ENCODE measurements at places on chromosomes 3 and 15.
A peak's percentile ranks its signal among the peaks of the same experiment; 100 is the strongest.

GRCh38 chr15:52284164-52284563, 11.4 kb downstream of the MYO5C start:
- DNase-seq, result peak; percentile 19

DNA sequence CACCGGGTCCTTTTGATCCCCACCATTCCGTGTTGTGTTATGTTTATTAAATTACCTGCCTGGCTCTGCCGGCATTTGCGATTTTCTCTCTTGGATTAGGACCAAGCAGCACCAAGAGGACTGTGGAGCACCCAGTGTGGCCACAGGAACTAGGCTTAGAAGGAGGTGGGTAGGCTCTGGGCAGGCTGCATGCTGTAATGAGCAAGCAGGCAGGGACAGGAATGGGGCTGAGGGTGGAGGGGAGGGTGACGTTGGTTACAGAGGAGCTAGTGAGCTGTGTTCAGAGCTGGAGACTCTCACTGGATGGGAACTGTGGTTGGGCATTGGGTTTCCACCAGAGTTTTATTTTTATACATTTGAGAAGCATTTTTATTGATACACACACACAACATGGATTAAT, 7.9 kb upstream of the SCN5A start:
- DNase-seq, result no peak

DNA sequence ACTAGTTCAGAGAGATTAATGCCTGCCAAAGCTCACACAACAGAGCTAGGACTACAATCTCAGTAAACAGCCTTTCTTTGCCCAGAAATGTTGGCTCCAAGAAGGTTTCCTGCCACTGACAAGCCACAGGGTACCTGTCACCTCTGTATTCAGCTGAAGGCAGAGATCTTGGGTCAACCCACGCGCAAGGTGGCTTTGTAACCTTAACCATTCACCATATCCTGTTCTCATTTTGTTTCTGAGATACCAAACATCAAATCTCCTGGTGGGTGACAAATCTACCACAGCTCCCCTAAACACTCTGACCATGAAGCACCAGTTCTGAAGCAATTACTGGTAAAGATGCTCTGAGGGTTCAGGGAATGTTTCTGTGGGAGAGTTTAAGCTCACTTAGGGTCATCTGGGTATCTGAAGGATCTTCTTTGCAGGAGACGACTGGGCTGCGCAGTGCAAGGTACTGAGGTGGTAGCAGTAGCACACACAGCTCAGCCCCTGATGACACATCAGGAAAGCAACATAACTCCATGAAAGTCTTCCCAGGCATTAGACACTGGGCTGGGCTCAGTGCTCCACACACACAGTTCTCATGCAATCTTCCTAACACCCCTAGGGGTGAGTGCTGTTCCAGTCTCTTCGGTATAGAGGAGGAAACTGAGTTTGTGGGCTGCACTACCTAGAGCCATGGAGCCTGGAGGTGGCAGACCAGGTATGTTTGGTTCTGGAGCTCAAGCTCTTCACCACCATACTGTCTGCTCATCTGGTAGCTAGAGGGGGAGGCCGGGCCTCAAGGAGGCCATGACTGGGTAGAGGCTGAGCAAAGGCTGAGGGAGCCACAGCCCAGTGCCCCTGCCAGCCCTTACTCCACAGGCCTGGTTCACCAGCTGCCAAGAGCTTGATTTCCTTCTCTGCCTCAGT, 7.7 kb downstream of the CXCR6 start:
- no peak for DNase-seq

DNA sequence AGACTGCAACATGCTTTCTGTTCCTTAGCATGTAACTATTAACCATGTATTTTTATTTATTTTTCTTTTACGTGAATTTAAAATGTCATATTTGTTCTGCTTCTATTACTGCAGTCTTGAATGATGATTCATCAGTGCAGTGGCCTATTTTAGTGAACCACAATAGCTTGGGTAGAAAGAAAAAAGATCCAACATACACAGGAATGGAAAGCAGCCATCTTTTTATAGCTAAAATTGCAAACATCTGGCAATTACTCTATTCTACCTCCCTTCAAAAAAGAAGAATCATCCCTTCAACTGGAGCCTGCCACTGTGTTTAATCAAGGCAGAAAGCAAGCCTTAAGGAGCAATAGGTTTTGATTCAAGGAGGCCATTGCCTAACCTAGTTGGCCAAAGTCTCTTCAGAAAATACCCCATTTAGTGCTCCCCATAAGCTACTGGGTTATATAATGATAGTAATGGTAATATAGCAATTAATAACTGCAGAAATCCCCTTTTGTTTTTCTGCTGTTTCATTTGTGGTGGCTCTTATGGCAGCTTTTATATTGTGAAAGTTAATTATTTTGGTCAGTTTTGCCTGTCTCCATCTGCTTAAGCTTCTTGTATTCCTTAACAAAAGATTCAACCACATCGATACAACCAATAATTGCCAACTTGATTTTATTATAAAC, 267.3 kb downstream of the LPP start:
- DNase-seq, result no peak
